ENCODE measurements at places on chromosomes 1 and 21. TPM values are rescaled to one million over a fixed set of nuclear protein-coding genes. Genes with fewer than 3 reads are reported as not detected.
A peak's percentile ranks its signal among the peaks of the same experiment; 100 is the strongest.

CALML6 gene
- 0.39 TPM for total RNA-seq

HSF2BP gene
- total RNA-seq, result 0.49 TPM

RAD54L gene
- total RNA-seq, result 2.1 TPM

PPIAL4G gene
- not detected for total RNA-seq

PTGFRN gene
- 22.3 TPM for total RNA-seq

NBPF20 gene
- 9.4 TPM for total RNA-seq

- no peak for DNase-seq
These were observed 202.4 kb upstream of the L1TD1 start for GRCh38 chr1:61992257-61992656.

GRCh38 chr1:248842781-248843331 lies 4.8 kb downstream of the ZNF672 start:
- DNase-seq, result no peak

DNA sequence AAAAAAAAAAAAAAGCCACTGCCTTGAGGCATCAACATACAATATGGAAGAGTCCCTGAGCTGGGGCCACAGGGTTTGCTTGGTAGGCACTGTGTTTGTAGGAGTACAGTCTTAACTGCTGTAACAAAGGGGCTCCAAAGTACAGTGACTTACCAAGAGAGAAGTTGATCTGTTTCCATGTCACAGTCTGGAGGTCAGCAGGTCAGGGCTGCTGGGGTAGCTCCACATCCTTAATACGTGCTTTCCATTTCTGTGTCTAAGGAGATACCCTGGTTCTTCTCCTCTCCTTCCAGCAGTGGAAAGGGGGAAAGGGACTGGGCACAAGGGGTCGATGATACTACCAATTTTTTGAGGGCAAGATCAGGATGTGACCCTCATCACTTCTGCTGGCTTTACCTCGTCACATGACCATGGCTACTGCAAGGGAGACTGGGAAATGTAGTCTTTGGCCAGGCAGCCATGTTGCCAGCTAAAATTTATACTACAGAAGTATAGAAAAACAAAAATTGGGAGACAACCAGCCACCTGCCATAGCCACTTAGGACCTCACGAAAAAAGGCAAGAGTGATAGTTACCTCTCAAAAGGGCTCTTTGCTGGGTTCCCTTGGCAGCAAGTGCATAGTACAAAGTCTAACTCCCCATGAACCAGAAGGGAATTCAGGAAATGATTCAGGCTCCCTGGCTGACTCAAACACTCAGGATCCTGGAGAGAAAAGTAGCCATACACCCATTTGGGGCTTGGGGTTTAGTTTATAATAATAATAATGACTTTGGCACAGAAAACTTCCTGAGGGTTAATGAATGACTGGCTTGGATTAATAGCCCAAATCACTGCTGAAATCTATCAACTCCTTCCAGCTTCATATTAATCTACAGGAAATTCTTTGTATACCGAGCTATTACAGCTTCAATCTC lies 52.7 kb upstream of the ATP5PO start:
- no peak for DNase-seq

- peak; percentile 57 for DNase-seq
These were observed 148.5 kb downstream of the TENT5C start for GRCh38 chr1:117754061-117754969.

DNA sequence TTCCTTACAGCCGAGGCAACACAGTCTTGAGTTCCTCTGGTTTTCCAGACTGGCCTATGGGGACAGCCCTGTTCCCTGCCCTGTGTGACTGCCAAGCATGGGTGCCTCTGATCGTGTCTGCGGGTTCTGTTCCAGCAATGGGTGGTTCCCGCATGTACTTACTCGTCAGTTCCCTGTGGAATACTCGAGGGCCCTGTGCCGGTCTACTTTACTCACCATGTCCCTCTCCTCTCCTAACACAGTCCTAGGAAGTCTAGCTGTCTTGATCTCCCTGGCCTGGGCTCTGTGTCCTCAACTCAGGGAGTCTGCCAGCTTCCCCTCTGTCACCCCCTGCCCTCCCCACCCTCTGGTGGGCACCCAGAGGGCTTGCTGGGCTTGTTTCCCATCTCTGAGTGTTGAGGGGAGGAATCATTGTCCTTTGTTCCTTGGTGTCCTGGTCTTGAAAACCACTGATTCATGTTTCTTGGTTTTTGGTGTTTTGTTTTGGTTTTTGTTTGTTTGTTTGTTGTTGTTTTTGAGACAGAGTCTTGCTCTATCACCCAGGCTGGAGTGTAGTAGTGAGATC lies 36.0 kb downstream of the TRAPPC10 start:
- DNase-seq, result no peak

DNA sequence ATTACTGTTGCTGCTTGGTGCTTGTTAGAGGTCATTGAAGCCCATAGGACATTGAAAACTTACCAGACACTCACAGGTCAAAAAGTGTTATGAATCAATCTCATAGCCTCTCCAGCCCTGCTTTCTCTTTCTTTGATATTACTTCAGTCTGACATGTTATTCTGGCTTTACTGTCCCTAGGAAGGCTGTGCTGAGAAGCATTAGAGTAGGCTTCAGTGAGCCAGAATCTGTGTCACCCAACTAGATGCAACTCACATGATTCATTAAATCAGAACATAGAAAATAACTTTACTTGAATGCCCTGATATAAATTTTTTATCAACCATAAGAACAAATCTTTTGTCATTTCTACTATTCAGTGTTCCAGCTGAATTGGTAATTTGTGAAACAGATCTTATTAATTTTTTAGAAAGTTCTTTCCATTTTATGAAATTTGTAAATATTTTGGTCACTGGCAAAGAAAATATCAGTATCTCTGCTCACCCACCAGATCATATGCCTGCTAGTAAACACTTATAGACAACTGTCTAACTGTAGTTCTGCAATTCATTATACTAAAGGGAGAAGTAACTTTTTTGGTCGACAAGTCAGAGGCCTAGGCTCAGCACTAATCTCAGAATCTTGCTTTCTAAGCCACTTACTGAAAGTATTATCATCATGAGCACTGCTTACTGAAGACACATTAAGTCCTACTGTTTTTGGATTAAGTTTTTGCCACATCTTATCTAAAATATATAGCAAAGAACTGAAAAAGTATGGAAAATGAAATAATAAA lies 48.2 kb downstream of the RPAP2 start:
- DNase-seq, result no peak

- no peak for DNase-seq
These were observed 12.9 kb upstream of the KCNJ15 start for GRCh38 chr21:38243732-38244406.

DNA sequence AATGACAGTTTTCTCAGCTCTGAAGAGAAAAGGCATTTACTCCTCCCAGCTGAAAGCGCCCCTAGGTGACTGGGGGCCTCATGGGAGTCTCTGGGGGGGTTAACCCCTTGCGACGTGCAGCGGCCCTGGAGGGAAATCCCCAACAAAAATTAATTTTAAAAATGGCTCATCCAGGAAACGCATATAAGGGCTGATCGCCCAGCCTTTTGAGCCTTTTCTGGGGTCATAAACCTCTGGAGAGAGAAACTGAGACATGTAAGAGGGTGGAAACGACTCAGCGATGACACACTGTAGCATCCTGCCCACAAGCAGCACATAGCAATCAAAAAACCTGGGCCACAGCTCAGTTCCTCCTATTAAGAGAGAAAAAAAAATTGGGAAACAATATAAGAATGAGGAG lies 20.4 kb upstream of the HPDL start:
- no peak for DNase-seq

DNA sequence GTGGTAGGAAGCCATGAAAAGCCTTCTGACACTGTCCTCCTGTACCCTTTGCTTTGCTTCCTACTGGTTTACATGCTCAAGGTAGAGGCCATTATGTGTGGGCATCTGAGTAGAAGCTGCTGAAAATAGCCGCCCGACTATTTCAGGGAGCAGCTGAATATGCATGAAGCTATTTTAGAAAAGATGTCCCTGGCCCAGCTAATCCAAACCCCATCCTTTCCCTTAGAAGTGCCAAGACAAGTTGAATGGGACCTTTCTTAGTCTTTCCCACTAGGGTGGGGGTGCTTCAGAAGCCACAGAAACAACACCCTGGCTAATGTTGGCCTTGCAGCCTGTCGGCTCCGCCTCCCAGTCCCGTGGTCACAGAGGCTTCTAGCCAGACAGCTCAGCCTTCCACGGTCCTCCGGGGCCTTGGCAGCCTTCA lies 205.1 kb upstream of the EDN2 start:
- no peak for DNase-seq

DNA sequence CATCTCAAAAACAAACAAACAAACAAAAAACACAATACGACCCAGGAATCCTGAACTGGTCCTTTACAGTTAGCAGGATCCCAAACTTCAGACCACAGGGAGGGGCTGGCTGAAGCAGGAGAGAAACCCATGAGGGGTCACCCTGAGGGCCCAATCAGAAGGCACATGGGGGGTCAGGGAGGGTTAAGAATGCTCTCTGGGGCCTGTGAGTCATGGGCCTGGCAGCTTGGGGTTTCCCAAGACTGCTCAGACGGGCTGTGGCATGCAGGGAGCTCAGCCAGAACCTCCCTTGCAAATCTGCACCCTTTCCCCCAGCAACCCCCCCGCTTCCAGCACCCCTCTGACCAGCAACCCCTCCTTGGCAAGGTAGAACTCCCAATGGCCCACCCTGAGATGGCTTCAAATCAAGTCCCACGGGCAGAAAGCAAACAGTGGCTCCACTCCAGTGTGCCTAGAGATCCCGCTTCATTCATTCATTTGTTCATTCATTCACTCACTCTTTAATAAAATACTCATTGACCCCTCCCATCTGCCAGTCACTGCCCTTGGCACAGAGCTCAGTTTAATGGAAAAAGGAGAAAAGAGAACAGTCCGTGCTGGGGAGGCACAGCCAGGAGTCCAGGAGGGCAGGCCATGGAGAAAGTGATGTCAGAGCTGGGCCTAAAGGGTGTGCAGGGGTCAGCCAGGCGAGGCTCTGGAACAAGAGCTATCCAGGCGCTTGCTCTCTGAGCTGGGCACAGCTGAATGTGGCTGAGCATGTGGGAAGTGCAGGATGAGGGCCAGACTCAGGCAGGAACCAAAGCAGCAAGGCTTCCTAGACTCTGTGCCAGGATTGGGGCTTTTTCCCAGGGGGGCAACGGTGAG lies 8.2 kb downstream of the UQCRHL start:
- no peak for DNase-seq

DNA sequence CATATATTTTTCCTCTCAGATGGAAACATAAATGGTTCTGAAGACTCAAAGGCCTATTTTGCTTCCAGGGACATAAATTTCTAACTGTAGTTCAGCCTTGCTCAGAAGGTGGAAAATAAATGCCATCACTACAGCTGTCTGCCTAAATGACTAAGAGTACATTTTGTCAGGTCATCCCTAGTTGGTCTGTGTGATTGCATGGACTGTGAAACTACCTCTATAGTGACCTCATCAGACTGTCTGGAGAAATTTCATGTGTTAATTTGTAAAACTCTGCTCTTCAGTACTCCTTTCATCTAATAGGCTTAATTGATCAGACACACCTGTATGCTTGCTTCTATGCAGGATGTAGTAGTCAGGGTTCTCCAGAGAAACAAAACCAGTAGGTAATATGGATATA lies 886.9 kb downstream of the AMY1C start:
- DNase-seq, result no peak

DNA sequence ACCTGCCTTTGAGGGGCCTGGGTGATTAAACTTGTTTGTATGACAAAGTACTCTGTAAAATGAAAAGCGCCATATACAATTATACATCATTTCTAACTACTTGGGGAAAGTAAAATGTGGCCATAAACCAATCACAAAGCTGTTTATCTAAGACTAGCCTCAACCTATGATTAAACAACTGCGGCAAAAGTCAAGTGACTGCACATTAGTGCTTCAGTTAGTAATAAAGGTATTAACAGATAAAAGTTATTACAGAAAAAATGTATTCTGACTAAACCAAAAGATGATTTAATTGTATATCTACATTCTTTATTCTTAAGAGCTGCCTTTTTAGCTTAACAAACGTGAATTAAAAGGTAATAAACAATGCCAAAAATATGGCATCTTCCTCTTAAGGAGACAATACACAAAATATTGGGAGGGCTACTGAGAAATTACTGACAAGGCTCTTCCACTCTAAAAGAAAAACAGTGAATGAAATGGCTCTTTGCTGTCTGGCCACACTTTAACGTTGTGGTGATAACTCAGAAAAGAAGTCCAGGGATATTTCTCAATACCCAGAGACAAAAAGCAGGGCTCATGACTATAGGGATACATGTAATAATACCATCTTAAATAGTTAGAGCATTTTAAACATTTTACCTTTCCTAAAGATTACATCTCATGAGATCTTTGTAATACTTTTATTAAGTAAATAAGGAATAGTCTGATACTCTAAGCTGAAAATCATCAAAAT lies 8.6 kb downstream of the ARHGAP29 start:
- no peak for DNase-seq

DNA sequence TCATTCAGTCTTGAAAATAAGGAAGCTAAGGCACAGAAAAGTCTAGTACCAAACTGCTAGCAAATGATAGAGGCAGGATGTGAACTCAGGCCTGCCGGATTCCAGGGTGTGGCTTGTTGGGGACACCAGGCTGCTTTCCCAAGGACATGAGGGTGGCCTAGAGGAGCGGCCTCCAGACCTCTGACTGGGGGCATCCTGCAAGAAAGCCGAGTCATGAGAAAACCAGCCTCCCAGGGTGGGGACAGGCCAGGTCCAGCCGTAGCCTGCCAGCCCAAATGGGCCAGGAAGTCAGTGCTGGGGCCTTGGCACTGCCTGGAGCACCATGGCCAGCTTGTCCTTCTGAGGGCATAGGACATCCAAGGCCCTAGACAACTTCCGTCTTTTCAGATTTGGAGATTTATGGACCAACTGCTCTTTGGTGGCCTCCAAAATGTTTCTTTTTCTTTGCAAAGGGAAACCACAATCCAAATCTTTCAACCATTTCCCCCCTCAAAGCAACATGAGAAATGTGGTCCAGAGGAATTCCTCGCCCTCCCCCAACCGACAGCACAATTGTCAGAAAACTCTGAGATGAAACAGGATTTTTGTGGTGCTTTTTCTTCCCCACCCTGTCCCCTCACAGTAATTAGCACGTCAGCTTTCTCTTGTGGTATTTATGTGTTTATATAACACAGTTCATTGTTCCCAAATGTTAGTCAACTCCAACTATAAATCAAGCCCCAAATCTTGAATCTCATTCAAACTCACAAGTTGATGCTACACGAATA lies 212.3 kb downstream of the KAZN start:
- DNase-seq, result peak; percentile 37
